HTR-8/SVneo (cell line): ENCODE measurements at places on chromosomes 6 and 20.
A peak's percentile ranks its signal among the peaks of the same experiment; 100 is the strongest.

DNA sequence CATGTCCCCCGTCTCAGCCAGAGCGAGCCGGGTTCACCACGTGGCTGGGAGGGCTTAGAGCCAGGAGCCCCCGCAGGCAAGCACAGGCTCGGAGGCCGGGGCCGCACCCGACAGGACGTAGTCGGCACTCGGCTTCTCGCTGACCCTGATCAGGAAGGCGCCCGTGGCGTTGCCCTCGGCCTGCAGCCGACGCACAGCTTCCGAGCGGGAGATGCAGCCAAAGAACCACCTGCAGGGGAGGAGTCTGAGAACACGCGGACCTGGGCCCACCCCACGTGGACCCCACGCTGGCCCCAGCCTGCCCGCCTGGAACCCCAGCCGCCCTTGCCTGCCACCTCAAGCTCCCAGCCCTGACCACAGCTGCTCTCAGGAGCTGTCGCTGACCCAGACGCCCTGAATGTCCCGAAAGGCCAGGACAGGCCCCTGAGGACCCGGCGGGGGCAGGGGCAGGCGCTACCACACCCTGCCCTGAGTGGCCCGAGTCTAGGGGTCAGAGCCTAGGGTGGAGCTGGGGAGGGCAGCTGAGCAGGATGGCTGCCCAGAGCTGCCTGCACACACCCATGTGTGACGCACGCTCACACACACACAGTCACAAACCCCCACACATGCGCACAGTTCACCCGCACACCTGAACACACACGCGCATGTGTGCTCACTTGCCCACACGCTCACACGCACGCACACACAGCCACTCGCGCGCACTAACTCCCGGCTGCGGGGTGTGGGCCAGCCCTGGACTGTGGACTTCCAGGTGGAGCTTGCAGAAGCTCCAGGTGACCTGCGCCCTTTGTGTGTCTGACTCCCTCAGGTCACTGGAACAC, 2.1 kb downstream of the PTK6 start:
- no peak for DNase-seq

DNA sequence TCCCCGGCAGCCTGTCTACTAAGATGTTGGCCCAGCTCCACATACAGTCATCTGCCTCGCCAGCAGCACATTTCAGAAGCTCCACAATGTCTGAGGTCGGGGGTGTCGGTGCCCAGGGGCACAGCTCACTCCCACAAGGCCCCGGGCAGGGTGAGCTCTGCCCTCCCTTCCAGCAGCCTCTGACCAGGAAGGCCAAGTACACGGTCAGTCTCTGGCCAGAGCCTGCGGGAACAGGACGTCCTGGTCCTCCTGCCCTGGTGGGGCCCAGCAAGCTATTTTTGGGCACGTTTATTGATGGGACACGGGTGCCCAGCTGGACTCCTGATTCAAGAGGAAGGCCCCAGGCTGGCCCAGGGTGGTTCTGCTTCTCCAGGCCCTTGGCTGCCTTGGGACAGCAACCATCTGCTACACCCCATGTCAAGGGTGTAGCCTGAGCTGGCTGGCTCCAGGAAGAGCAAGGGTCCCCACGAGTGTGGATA, 114.9 kb upstream of the PTPN1 start:
- DNase-seq = peak; percentile 42

DNA sequence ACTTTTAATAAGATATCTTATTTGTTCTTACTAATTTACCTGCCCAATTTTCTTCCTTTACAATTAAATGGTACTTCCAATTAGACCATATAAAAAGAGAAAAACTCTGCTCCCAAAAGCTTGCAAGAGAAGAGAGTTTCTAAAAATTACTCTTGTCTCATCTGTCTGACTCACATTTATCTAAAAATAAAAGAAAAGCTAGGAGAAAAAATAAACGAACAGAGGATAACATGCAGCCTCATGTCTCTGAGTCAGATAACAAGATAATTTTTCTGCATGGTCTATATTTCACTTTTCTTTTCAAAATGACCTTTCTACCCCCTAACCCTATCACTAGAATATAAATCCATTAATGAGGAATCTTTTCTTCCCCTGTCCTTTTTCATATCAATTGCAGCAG, 127.2 kb upstream of the TCF21 start:
- no peak for DNase-seq

- peak; percentile 73 for DNase-seq
Measured at GRCh38 chr6:42045538-42046460, 4.5 kb upstream of the TAF8 start.
